Activated CD4-positive, CD25-positive, alpha-beta regulatory T cell treated with anti-CD3 and anti-CD28 coated beads, Interleukin-2, amount 50 U/mL, for 72 hours (primary cell): ENCODE measurements at places on chromosomes 6 and 20.

DNA sequence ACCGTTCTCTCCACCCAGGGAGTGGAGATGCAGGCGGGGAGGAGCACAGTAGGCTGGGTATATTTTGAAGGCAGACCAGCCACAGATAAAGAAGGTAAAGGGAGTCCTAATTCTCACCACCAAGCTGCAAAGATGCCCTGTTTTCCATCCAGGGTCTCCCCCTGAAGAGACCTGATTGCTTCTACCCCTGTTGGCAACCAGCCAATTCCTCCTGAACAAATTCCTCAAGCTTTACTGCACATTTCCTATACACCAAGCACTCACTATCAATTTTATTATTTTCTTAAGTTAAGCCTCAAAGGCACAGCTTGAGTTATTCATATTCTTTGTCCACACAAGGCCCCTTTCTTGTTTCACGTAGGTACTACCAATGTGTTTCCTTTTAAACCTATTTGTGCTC lies 214.4 kb downstream of the EYA2 start:
- no peak for DNase-seq

DNA sequence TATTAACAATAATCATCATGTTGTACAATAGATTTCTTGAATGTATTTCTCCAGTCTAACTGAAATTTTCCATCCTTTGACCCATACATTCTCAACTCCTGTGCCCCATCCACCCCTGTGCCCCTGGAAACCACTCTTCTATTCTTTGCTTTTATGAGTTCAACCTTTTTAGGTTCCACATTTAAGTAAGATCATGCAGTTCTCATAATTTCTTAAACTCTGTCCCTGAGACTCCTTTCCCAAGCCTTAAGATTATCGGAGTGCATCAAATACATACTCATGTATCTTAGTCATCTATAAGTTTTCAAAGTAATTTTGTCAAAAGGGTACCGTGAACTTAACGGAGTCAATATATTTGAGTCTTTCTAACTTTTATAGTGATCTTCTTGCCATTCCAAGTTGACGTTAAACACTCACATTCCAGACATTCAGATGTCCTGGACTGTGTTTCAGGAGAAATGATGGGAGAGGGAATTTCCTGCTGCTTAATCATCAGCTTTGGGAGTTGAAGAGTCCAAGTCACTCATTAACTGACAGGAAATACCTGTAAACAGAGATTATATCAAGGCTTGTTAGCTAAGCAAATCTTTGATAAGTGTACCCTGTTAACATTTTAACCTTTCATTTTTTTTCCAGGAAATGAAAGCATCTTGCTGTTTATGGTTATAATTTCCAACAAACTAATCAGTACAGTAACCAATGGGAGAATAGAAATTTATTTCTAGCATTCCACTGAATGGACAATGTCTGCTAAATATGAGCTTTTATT lies 73.3 kb downstream of the ADGRG6 start:
- DNase-seq = no peak

DNA sequence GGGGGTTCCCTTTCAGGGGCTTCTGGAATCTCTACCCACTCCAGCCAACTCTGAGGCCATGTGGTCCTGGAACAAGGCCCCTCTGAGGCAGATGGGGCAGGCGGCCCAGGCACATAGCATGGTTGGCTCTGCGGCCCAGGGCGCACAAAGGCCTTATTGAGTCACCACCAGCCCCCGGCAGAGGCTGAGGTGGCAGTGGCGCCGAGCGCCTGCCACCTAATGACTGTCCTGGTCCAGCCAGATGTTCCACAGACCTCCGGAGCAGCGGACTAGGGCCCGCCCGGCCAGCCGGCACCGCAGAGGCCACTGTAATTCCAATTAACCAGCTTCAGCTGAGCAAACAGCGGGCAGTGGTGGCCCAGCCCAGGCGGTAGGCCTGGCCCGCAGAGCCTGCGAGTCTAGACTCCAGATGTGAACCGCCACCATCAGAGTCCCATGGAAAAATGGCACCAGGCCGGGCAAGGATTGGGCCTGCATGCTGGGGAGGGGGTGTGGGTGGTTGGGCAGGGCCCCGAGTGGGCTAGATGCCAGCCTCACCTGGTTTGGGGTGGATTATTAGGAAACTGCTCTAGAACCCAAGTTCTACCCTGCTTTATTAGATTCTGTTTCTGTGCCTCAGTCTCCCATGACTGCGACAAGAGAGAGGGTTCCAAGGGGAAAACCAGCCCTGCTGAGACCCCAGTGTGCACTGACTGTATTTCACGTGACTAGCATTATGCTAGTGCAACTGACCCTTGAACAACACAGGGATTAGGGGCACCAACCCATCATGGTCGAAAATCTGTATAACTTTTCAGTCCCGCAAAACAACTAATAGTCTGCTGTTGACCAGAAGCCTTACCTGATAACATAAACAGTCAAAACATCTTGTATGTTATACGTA lies 34.1 kb upstream of the ID1 start:
- no peak for DNase-seq

- DNase-seq = no peak
Measured at GRCh38 chr6:112241820-112242429, 12.4 kb downstream of the LAMA4 start.

GRCh38 chr6:142771162-142771561 lies 173.8 kb downstream of the HIVEP2 start:
- DNase-seq = no peak

DNA sequence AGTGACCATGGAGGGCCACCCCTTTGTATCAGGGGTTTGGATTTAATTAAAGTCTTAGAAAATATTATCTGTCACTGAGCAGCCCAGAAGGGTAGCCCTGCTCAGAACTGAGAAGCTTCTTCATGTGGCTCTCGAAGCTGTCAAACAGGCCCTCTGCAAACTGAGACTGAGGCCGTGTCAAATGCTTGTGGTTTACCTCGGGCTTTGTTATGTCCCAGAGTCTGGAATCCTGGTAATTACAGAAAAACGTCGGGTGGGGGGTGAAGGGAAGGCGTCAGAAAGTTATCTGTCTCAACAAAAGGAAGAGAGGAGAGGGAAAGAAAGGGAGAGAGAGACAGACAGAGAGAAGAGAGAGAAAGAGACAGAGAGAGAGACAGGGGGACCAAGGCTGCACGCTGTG lies 200.8 kb downstream of the BMP7 start:
- no peak for DNase-seq

DNA sequence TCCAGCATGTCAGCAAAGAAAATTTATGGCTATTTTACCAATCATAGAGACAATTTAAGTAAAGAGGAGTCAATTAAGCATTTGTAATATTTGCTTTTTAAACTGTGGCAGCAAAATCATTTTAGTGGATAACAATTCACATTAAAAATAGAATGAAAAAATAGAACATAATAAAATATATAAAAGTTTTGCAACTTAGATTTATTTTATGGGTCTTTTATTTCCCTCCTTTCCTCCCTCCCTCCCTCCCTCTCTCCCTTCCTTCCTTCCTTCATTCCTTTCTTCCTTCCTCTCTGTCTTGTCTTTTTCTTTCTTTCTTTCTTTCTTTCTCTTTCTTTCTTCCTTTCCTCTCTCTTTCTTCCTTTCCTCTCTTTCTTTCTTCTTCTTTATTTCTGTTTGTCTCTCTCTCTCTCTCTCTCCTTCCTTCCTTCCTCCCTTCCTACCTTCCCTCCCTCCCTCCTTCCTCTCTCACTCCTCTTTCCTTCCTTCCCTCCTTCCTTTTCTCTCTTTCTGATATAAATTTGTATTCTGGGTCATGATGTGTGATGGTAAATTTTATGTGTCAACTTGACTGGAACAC lies 610.9 kb upstream of the CITED2 start:
- no peak for DNase-seq

DNA sequence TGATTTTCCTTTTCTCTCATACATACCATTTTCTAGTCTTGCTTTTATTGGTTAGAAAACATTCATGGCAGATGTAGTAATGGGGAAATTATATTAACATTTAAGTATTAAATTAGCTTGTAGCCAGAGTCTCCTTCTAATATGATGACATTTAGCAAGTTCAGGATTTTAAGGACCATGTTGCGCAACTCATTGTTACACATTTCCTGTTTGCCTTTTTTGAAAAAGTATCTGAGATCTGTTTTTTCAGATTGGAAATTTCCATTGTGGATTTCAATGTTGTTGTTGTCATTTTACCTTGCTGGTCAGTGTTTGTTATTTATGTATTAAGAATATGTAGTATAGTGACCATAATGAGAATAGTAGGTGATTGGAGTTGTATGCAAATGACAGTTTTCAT lies 38.7 kb downstream of the CDKAL1 start:
- no peak for DNase-seq

DNA sequence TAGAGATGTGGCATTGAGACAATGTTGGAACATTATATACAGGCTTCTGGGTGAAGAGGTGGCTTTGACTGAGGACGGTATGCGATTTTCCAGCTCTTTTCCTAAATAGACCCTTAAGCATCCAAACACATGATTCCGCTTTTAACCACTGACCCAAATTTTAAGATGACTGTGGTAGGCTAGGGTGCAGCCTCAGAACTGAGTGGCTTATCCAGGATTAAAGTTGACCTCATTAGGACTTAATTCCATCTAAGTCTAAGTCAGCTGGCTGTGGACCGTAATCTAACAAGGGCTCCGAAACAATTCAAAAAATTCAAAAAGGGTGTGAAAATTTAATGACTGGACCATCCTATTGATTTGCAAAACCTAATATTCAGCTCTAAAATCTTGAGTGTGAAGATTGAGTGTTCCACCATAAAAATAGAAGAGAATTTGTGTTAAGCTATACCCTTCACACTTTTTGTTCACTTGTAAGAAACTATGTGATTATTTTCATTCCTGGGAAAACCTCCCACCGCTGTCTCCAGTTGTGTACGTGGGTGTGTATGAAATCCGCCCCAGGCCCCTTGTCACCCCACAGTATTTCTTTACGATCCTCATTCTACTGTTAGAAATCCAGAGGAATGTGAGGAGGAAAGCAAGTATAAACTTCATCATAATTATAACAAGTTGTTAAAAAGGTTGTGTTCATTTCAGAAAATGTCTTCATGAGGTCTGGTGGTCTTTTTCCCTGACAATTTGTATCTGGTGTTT lies 2.7 kb downstream of the PCMTD2 start:
- no peak for DNase-seq

DNA sequence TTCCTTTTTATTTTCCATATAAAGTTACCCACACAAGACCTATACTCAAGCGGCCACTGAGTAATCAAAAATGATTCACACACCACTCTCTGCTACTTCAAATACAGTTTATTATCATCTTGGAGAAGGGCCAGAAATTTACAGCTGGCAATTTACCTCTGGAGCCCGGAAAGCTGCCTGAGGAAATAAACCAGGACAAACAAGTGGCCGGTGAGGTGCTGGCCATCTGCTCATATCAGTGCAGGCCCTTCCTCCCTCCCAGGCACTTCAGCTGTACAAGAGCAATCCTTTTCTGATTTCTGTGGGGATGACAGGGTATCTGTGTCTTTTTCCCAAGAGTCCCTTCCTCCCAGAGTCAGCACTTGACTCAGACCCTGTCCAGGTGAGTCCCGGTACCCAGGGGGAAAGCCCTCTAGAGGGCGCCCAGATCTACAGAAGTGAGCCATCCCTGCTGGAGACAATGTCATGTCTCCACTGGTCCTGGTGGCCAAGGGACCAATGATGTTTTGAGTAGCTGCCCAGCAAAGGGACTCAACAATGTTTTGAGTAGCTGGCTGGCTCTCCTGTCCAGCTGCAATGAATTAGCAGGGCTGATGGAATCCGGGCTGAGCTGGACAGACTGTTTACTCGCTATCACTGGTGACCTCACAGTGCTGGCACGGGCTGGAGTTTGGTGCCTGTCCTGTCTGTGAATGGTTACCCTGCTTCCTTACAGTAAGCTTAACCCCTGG lies 23.6 kb downstream of the LRP11 start:
- DNase-seq = peak; percentile 36

DNA sequence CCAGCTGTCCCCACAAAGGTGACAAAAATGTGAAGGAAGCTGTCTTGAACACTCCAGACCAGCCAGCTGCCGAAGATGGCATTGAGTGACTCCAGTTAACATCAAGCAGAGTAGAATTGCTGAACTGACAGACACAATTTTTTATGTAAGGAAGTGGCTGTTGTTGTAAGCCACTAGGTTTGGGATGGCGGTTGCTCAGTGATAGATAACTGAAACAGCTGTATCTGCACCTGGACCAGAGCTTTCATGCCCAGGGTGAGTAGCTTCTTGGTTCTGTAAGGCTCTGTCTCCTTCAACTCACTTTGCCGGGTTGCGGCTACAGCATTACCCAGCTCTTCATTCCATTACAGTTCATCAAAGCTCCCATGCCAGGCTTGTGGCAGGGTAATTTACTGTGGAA lies 49.7 kb upstream of the DDR1 start:
- DNase-seq = no peak

DNA sequence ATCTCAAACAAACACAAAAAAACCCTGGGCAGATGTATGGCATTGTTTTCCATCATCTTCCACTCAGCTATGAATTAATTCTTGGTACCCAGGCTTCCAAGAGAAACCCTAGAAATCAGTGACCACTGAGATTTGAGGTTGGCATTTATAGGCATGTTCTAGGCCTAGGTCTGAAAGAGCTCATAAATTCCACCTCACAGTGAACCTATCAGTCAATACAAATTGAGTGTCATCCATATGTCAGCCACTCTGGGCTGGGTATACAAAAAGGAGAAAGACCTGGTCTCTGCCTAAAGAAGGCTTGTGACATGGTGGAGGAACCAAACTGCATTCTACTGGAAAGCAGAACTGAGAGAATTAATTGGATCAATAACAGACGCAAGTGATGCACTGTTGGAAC lies 30.2 kb downstream of the C20orf173 start:
- no peak for DNase-seq

DNA sequence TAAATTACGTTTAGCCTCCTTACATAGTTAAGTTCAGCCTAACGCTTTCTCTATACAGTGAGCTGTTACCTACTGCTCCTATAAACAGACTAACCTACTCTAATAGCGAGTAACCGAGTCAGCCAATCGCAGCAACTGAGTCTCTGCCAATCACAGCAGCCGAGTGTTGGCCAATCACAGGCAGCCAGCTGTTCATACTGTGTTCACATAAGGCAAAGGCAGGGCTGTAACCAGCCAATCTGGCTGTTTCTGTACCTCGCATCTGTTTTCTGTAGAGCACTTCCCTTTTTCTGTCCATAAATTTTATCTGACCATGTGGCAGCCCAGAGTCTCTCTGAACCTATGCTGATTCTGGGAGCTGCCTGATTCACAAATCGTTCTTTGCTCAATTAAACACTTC lies 263.9 kb upstream of the JARID2 start:
- no peak for DNase-seq

GRCh38 chr6:148883270-148883669 lies 136.4 kb downstream of the UST start:
- DNase-seq = no peak

GRCh38 chr6:43127180-43127579 lies 43.9 kb upstream of the SRF start:
- no peak for DNase-seq

- DNase-seq = no peak
Measured at GRCh38 chr20:47603260-47603659, 101.6 kb downstream of the NCOA3 start.

GRCh38 chr20:46157625-46158024 lies 39.5 kb downstream of the CD40 start:
- DNase-seq = no peak
